Cortex of kidney (tissue), 1 donor: ENCODE measurements at places on chromosomes 11 and 22.

GRCh38 chr11:7501894-7502293, 11.9 kb upstream of the PPFIBP2 start:
- no peak for DNase-seq

DNA sequence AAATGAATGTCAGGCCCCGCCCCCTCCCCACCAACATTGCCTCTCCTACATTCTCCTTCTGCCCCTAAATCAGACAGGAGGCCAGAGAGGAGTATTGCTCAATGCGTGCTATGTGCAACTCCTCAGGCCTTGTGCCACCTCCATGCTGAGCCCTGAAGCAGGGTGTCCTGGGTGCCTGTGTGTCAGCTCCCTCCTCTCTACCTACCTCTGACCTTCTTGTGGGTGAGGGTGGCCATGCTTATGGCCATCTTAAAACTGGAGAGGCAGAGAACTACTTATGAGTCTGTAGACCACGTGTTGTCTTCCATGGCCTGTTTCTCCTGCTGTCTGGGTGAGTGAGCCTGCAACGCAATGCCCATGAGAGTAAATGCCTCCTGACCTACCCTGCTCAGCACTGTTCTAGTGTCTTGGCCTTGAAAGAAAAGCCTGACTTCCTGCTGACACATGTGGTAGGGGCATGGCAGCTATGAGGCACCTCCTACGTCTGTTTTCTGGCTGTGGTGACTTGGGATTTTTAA, 10.5 kb downstream of the MCAM start:
- DNase-seq = no peak

DNA sequence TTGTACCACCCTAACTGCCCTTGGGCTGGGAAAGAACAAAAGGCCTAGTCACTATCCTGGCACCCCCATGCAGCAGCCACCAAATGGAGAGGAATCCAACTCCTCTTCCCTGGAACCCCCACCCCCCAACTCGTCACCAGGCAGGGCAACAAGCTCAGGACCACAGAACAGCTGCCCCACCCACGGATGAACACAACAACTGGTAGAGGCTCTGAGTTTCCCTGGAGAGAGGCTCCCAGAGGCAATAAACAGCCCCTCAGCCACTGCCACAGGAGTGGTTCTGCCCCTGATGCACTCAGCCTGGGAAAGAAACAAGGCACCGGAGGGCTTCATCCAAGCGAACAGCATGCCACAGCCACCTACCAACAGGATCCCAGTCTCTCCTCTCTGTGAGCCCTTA, 778.4 kb upstream of the FAT3 start:
- DNase-seq = no peak

DNA sequence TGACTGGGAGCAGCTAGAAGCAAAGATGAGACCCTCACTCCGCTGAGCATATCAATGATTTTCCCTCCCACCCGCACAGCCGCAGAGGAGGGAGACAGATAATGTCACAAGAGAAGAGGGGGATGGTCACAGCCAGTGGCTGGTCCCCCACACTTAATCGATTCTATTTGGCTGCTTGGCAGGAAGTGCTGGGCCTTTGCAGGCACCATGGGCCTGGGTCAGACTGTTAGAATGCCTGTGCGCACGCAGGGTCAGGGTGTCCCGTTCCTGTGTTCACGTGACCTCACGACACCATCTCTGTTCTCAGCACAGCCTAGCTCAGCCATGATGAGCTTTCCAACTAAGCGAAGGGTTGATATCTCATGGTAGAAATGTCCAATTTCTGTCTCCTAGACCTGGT, 107.0 kb downstream of the MYO18B start:
- no peak for DNase-seq

GRCh38 chr11:100810146-100810545, 123.1 kb downstream of the ARHGAP42 start:
- no peak for DNase-seq

DNA sequence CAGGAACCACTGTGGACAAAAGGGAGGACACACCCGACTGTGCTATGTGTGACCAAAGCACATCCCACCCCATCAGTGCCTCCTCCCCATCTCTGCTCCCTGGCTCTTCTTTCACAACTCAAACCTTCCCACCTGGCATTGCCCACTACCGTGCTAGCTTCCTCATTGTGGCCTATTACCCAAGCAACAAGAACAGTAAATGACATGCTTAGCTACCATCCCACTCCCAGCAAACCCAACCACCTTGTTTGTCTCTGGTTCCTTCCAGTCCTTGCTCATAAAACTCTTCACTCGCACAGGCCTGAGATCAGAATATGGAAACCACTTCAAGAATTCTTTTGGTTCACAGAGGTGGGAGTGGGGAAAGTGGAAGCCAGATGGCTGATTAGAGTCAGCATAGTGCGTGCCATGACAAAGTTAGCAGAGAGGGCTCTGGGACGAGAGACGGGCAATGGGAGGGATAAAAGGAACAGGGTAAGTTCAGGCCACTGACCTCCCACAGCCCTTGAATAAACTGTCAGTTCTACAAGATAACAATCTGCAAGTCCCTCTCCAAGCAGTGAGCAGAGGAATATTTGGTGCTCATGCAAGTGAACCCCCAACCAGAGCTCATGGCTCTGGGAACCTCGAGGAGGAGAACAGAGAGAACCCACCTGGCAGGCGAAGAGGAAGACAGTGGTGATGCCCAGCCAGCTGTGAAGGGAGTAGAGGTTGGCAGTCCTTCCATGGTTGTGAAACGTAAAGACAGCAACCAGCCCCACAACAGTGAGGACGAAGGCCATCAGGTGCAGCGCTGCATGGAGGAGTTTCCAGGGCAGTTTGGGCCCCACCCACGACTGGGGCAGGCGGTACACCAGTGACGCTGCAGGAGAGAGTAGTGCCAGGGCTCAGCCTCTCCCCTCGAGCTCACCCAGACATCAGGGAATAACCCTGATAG, 8.3 kb downstream of the CYB561A3 start:
- DNase-seq = no peak

GRCh38 chr11:119622454-119623143, 106.4 kb downstream of the NECTIN1 start:
- DNase-seq = no peak

- no peak for DNase-seq
These were observed 20.2 kb upstream of the CALCB start for GRCh38 chr11:15053191-15053685.

GRCh38 chr11:57571606-57572005, 4.1 kb upstream of the UBE2L6 start:
- DNase-seq = no peak

DNA sequence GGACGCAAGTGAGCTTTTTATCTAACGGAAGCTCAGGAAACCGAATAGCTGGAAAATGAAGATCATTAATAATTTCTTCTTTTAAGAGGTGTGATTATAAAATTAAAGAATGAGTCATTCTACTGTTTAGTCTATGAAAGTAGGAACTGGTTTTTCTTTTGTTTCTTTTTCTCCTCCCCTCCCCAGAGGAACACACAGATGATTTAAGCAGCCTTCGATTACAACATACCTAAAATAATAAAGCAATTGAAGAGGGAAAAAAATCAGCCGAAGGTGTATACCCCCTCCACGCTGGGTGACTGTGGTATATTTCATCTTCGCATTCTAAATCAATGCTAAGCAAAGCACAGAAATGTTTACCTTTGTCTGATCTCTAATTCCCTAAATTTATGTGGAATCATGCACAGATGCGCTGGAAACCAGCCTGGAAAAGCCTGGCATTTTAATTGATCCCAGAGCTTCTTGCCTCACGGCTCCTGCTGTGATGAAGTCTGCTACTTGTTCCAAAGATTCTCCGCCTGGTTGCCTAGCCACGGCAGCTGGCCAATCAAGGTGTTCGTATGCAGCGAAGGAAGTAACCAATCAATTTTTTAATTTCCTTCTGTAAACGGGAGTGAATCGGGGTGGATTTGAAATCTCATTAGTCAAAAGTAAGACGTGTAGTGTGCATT, 133.9 kb downstream of the FANCF start:
- DNase-seq = no peak

DNA sequence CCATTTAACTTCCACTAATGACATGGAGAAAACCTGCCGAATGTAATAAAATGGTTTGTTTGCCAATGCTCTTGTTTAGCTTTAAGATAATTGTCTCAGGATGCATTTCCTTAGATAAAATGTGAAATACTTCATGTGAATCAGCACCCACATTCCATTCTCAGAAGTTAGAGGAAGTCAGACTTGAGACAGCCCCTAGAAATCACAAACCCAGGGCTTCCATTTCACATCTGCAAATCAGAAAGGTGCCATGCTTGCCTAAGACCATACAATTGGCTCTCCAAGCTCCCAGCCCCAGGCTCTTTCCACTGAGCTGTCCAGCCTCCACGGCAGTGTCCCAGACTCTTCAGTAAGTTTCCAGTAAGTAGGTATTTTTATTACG, 35.6 kb upstream of the ADORA2A start:
- no peak for DNase-seq

GRCh38 chr22:37930952-37931440, 22.4 kb downstream of the C22orf23 start:
- DNase-seq = no peak

- DNase-seq = no peak
These were observed 186.2 kb downstream of the SPON1 start for GRCh38 chr11:14148653-14149273.

GRCh38 chr11:83061883-83062282, 9.8 kb downstream of the RAB30 start:
- no peak for DNase-seq

- DNase-seq = no peak
These were observed 75.7 kb upstream of the MYO18B start for GRCh38 chr22:25666308-25666707.

DNA sequence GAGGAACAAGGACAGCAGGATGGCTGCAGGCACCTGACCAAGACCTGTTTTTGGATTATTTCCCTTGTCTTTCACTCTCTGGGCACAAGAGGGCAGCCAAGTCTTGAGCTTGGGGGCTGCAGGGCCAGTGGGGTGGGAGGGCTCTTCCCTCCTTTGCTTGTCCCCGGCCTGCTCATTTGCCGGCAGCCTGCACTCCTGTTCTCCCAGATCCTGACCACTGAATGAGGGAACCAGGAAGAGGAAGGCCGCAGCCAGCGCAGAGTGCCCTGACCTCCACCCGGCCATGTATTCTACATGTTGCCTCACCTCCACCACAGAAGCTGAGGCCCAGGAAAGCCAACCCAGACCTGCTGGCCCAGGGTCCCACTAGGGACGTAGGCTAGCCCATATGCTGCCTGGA, 15.5 kb upstream of the NNMT start:
- no peak for DNase-seq

GRCh38 chr11:95767498-95767897, 22.1 kb downstream of the FAM76B start:
- DNase-seq = no peak

GRCh38 chr22:35174401-35175038, 82.8 kb upstream of the HMGXB4 start:
- no peak for DNase-seq

DNA sequence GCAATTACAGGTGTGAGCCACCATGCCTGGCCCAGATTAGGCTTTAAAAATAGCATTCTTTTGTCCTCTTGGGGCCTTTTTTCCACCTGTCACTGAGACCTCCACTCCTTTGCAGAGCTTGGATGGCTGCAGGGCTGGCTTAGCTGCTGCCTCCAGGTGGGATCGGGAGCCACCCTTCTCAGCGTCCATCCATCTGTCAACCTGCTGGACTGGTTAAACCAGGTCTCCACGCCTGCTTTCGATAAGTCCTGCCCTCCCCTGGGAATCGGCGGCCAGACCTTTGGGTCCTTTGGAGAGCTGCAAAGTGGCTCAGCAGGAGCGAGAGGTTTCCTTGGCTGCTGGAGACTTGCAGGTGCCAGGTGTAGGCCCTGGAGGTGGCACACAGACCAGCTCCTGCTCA, 23.4 kb upstream of the GRAMD4 start:
- DNase-seq = no peak

GRCh38 chr11:2678396-2678795, 21.4 kb downstream of the KCNQ1OT1 start:
- DNase-seq = no peak

DNA sequence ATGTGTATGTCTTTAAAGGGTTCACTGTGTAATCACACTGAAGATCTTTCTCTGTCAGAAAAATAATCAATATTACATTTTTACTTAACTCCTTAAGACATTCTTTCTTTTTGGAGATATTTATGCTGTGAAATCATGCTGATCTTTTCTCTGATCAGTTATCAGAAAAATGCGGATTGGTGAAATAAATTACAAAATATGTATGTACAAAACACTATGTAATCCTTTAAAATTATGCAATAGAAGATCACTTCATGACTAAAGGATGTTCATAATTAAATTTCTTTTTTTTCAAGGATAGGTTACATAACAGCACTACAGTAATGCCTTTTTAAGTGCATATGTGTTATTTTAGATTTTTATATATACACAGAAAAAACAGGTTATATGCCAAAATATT, 24.7 kb downstream of the BTBD10 start:
- no peak for DNase-seq

DNA sequence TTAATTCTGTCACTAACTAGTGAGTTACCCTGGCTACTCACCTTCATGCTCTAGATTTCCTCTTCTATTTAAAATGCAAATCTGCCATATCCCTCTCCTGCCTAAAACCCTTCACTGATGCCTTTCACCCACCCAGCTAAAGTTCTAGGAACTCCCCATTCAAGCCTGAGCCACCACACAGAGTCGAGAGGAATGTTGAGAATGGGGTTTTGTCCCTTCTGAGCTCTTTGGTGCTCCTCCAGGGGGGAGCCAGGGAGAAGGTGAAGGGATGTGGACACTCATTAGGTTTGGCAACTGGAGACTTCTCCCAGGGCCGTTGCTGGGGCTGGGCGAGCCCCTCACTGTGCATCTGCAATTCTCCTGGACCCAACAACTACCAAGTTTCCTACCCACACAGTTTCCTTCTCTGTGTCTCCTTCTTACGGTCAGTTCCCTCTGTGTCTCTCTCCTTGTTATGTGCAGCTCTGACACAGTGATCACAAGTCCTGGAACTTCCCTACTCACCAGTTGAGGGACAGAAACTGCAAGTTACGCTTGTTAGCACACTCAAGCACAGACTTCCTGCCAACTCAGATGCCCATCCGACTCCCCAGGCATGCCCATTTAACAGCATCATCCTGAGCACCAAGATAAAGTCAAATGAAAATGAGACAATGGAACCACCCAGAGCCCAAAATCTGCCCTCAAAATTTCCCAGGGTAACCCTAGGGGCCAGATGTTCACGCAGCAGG, 6.5 kb upstream of the IL10RA start:
- DNase-seq = no peak
